ENCODE measurements at places on chromosomes 6 and 20.

DNA sequence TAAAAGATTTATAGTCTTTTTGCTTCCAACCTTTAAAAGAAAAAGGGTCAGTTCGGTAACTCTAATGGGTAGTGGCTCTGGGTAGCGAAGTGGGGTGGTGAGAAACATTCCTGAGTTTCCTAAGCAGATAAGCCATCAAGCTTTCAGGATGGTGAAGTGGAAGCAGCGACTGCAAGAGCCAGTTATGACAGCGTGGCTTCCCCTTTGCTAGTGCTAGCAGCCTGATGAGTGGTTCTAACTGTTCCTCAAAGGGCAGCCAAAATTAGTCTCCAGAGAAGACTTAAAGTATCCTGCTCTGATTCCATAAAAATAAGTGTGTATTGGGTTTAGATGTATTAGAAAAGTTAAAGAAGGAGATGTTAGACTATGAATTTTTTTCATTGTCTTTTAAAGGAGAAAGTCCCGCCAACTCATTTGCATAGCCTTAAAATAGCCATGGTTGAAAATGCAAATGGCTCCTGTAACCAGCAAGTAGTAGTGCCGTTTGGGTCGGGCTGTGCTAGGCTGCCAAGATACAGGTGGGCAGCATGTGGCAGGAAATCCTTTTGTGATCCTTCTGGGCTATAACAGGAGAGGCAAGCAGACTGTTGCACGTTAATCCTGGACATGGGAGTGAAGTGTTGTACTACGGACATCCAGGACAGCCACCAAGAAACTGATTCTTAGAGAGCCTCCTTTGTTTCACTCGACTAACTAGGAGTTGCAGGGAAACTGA, 18.0 kb downstream of the ELOVL2 start:
- no peak for DNase-seq

DNA sequence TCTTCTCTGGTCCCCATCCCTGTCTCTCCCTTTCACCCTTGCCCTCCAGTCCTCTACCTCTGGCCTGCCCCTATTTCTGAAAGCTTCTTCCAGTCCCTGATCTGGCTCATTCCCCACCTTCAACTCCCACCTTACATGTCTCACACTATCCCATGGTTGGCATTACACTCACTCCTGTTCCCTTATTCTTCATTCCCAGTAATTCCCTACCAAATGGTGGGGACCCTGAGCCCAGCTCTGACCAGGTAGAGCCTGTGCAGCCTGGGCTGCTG, 6.4 kb downstream of the TP53INP2 start:
- DNase-seq, result no peak

- DNase-seq, result no peak
These were observed 52.9 kb upstream of the FNDC1 start for GRCh38 chr6:159116343-159116742.

GRCh38 chr6:58198301-58198700, 880.9 kb downstream of the PRIM2 start:
- DNase-seq, result no peak

DNA sequence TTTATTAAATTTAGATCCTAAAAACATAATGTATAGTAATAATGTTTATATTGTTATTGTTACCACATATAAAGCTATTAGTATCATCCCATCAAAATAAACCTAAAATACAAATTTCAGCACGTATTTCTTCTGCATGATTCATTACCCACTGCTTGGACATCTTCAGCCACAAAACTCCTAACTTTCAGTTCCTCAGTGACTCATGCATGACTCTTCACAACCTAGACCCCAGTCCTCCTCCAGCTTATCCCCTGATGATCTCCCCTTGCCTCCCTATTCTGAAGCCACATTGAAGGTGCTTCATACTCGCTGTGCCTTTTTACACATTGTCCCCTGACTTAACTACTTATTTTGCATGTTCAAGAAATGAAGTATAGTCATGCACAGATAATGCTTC, 11.2 kb upstream of the GPRC6A start:
- no peak for DNase-seq

- DNase-seq, result no peak
These were observed 1261.9 kb upstream of the CITED2 start for GRCh38 chr6:140636271-140636907.

DNA sequence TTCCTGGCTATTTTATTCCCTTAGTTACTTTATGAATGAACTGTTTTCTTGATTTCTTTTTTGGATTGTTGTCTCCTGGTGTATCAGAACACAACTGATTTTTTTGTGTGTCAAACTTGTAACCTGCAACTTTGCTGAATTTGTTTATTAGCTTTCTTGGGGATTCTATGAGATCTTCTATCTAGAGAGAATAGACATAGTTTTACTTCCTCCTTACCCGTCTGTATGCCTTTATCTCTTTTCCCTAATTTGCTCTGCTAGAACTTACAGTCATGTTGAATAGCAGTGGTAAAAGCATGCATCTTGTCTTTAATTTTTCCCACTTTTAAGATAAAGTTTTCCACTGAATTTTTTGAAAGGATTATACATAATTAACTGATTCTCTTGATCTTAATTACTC, 13.2 kb downstream of the RNF146 start:
- no peak for DNase-seq

DNA sequence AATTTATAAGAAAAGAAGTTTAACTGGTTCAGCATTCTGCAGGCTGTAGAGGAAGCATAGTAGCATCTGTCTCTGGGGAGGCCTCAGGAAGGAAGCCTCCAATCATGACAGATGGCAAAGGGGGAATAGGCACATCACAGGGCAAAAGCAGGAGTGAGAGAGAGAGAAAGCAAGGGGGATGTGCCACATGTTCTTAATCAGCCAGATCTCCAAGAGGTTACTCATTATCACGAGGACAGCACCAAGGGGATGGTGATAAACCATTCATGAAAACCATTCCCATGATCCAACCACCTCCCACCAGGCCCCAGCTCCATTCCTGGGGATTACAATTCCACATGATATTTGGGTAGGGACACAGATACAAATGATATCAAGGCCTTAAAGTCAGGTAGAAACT, 217.5 kb upstream of the TCF21 start:
- no peak for DNase-seq

DNA sequence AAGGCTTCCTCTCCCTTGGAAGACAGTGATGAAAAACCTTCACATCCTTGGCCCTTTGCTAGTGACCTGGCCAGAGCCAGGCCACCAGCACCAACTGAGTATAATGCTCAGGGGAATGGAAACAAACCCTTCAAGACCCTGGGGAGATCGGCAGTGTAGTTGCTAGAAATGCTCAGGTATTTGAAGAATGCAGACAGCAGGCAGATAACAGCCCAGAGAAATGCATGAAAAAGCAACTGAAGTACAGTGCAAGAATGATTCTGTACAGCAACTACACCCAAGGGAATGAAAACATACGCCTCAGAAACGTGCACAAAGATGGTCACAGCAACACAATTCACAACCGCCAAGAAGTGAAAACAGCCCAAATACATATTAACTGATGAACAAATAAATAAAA, 41.1 kb downstream of the PPP1R3G start:
- DNase-seq, result no peak

- DNase-seq, result no peak
These were observed 215.0 kb downstream of the THBS2 start for GRCh38 chr6:169038691-169039090.

- DNase-seq, result no peak
These were observed 1063.9 kb upstream of the CITED2 start for GRCh38 chr6:140438346-140438735.

DNA sequence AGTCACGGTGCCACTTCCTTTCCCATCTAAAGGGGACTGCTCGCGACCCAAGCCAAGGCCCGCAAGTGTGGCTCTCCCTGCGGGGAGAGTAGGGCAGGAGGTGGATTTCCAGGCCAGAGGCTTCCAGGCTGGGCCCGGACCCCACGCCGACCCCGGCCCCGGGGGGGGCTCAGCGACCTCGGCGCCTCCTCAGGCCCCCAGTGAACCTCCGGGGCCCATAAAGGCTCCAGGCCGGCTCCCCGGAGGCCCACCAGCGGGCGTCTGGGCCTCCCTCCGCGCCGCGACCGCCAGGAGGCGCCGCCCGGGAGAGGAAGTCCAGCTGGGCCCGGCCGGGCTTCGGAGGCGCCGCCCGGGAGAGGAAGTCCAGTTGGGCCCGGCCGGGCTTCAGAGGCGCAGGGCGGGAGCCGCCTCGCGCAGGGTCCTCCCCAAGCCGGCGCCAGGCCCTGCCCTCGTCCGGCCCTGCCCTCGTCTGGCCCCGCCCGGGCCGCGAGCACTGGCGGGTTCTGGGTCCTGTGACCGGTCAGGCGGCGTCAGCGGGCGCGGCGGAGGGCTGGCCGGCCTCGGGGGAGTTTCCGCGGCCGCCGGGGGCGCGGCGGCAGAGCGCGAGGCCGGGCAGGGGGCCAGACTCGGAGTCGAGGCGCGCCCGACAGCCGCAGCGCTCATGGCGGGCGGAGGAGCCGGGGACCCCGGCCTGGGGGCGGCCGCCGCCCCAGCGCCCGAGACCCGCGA, at the start of gene RAB32:
TSS of gene RAB32 (plus strand) at position 623 of the 729 bp plus-strand sequence. CDS start at position 662, 39 bp downstream.
- peak; percentile 84 for DNase-seq

- no peak for DNase-seq
These were observed 802.4 kb downstream of the TFAP2A start for GRCh38 chr6:9612489-9612888.

DNA sequence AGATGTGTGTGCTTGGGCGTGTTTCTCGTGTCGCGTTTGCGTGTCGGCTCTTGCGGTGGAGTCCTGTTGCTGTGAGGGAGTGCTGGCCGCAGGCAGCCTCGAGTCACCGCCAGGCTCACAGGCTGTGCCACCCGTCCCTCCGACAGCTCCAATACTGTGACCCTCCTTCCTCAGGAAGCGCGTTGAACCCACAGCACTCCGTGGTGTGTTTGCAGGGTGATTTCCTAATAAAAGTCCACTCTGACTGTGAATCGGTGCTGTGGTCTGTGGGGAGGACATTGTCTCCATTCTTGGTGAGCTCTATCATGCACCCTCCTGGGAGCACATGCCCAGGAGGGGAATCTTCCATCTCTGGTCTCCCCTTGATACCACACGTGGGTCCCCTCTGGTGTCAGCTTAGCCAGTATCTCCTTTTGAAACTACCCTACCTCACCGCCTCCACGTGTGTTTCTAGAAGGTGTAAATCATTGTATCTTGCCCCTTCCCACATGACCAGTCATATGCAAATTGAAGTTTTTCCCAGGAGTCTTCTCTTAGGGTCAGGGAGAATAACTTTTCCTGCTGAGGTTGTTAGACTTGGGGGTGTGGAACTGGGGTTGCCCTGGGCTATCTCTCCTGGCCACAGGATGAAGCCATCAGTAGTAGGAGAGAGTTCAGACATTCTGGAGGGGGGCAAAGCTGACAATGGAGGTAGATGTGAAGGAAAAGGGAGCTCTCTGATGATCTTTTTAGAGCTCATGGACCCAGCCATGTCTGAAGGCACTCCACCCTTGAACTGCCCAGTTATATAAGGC, 13.3 kb upstream of the PCMTD2 start:
- no peak for DNase-seq

DNA sequence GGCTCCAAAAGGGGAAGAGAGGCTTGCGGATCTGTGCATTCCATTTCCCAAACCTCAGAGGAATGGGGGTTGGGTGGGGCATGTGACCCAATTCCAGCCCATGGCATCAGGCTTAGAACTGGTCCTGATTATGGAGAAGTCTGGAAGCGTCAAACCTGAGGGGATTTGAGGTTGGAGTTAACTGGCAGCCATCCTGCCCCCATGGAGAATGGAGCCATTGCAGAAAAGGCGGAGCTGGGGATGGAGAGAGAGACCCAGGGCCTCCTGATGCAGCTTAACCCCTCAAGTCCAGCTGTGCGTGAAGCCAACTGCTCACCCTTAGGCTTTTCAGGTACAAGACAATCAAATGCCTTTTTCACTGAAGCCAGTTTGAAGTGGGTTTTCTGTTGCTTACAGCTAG, 9.9 kb upstream of the SDCBP2 start:
- no peak for DNase-seq

GRCh38 chr6:158568549-158568948, 8.7 kb downstream of the TMEM181 start:
- DNase-seq, result no peak

GRCh38 chr20:22545045-22545444, 39.3 kb downstream of the FOXA2 start:
- no peak for DNase-seq

GRCh38 chr20:15332711-15333160, 995.3 kb upstream of the FLRT3 start:
- no peak for DNase-seq

DNA sequence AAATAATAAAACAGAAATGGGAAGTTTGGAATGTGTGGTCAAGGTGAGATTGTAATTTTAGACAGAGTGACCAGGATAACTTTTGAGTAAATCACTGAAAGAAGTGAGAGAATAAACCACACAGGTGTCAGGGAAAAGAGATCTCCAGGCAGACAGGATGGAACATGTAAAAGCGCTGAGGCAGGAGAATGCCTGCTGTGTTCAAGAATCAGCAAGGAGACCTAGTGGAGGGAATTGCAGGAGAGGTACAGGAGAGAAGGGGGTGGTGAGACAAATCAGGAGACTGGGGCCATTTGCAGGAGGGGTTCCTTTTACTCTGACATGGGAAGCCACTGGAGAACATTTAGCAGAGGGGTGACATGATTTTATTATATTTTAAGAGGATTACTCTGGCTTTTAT, 456.7 kb downstream of the NKAIN2 start:
- DNase-seq, result no peak

DNA sequence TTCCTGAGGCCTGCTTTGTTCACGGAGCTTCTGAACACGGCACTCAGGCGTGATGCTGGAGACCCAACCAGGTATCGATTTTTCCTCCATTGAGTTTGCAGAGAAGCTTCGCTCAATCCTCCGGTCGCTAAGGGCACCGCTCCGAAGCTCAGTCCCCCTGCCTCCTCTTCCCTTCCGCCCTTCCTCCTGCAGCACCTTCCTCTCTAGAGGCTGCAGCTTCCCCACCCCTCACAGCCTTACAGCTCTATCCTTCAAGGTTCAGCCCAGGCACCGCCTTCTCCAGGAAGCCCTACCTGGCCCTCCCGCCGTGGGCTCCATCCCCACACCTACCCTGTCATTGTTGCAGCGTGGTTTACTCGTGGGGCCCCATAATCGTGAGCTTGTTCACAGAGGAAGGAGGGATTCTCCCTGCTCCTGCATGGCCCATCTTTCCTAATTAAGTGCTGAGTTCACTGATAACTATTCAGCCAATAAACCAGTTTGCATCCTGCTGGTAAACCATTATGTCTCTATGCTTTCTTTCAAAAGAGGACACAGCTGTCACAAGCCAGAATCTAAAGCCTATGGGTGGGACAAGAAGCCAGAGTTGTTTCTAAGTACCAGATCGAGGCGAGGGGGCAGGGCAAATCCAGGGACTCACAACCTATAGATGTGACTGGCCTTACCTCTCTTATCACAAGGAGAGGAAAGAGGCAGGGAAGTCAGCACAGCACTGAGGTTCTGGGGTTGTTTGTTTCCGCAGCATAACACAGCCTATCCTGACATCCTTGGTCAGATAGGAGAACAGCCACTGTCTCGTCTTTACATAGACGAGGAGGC, 152.0 kb downstream of the GRM4 start:
- no peak for DNase-seq

- DNase-seq, result no peak
These were observed 165.8 kb upstream of the CITED2 start for GRCh38 chr6:139540276-139540675.

- no peak for DNase-seq
These were observed 24.7 kb downstream of the ZSCAN31 start for GRCh38 chr6:28311139-28311823.

- DNase-seq, result no peak
These were observed 1.7 kb downstream of the SAPCD1 start for GRCh38 chr6:31764198-31764597.

All from substantia nigra (tissue), 51 donors.